Breast epithelium (tissue), 4 donors: ENCODE measurements at places on chromosomes 6 and 20.

DNA sequence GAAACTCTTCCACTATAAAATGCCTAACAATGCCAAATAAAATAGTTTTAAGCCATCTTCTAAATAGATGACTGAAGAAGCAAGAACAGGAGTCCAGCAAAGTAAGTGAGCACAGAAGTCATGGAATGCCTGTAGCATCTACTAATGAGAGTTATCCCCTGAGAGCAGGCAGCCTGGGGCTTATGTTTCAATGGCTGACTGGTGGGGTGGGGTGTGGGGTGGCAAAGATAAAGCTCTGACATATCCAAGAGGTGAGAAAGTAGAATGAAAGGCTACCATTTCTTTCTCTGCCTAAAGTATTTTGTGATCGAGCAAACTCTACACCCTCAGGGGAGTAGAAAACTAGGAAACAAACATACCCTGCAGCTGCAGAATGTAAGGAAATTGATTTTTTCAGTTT, 348.8 kb downstream of the TFAP2B start:
- no peaks in the 10 kb centered on the region for H3K27me3 ChIP-seq
- DNase-seq: no peak
- H3K4me3 ChIP-seq: no peak overlapping the region
- no peak overlapping the region for H3K27ac ChIP-seq

DNA sequence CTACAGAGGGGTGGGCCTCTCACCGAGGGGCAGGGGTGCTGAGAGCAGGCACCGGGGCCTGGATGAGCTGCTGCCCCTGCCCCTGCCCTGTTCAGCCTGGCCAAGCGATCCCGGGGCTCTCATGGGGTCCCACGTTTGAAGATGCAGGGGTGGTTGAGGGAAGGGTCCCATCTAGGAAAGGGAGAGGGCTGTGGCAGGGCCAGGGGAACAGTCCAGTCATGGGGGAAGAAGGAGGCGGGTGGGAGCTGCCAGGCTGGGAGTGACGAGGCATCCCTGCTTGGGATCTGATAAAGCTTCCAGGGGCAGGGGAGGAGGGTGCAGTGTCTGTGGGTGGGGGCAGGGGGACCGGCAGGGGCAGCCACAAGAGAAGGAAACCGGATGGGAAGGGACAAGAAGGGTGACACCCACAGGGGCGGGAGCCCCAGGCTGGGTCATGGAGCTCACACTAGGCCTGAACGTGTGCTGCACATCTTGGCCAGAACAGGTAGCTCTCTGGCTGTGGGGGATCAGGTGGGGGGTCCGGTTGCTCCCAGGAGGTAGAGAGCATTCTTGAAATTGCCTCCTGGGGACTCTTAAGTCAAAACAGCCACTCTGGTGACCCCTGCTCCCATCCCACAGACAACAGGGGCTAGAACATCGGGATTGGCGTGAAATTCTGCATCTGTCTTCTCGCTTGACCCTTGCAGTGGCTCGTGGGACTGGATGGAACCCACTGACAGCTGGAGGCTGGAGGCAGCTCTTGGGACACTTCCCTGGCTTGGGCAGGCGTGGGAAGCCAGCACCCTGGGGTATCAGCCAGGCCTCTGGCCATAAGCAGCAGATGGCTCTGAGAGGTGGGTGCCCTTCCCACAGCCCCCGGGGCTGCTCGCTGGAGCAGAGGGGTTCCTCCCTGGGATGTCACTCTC, 58.0 kb upstream of the GATA5 start:
- no peak for DNase-seq
- H3K27me3 ChIP-seq: no peaks in the 10 kb centered on the region
- H3K4me3 ChIP-seq: no peak overlapping the region
- H3K27ac ChIP-seq: no peak overlapping the region
- no peaks in the 10 kb centered on the region for H3K4me1 ChIP-seq

DNA sequence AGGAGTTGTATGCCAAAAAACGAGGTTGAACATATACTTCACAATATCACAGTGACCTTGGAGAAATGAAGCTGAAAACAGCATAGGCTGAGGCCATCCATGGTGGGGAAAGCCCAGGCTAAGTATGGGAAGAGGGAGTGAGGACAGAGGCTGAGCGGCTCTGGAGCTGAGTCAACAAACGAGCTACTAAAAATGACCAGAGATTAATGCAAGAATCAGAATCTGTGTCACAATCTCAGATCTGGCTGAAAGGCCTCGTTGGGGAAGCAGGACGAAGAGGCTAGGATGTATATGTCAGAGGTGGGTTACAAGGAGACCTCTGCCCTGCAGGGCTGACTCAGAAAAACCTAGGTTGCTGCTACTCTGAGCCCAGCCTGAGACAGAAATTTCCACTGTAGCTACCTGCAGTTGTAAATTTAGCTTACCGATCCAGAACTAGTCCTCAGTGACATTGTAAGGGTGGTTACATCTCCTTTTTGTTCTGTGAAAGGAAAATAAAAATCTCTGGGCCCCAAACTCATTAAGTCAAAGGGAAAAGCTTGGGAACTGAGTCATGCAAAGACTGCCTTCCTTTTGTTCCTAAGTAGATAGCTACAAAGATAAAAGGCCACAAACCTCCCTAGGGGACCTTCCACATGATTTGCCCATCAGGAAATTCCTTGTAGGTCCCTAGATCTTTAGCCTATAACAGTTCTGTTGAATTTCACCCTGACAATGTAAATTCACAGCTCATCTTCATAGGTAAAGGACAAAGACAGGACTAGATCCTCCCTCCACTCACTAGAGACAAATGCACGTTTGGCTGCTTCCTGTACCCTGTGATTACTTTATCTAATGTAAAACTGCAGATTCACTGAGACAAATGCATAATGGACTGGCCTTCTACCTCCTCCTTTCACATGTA, 8.5 kb upstream of the TUBB2A start:
- no peak overlapping the region for H3K27ac ChIP-seq
- no peaks in the 10 kb centered on the region for H3K27me3 ChIP-seq
- H3K4me3 ChIP-seq: no peak overlapping the region
- H3K4me1 ChIP-seq: no peaks in the 10 kb centered on the region
- no peak for DNase-seq
- H3K36me3 ChIP-seq: no peaks in the 10 kb centered on the region

- H3K4me1 ChIP-seq: peaks cover 4% of the 10 kb centered on the region
- no peaks in the 10 kb centered on the region for H3K36me3 ChIP-seq
- peak overlapping the region; percentile 72 for H3K27ac ChIP-seq
Observed at GRCh38 chr6:35088281-35089215, 52.6 kb downstream of the TCP11 start.

DNA sequence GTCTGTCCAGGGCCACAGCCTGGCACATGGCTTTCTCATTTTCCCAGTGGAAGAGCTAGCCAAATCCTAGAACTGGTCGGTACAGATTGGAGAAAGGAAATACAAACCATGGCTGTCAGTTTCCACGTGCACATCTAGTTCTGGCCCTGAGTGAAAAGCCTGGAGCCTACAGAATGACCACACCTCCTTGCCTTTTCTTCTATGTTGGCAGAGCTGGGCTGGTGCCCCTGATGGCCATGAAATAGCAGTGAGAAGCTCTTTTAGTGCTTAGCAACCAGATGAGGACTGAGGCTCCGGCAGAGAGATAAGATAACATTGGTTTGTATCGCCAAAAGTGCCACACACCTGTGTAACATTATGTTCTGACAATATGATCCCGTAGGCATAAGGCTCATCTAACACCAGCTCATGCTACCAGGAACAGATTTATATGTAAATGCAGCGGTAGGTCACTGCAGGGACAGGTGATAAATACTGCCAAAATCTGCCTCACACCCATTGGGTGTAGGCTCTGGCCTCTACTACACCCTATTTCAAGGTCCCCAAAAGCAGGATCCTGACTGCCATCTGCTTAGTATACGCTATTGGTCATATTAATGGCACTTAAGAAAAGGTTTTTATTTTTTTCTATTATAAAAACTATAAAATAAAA, 39.9 kb upstream of the TBC1D7 start:
- no peaks in the 10 kb centered on the region for H3K36me3 ChIP-seq
- H3K4me1 ChIP-seq: no peaks in the 10 kb centered on the region
- no peak for DNase-seq
- H3K4me3 ChIP-seq: no peak overlapping the region
- no peaks in the 10 kb centered on the region for H3K27me3 ChIP-seq

DNA sequence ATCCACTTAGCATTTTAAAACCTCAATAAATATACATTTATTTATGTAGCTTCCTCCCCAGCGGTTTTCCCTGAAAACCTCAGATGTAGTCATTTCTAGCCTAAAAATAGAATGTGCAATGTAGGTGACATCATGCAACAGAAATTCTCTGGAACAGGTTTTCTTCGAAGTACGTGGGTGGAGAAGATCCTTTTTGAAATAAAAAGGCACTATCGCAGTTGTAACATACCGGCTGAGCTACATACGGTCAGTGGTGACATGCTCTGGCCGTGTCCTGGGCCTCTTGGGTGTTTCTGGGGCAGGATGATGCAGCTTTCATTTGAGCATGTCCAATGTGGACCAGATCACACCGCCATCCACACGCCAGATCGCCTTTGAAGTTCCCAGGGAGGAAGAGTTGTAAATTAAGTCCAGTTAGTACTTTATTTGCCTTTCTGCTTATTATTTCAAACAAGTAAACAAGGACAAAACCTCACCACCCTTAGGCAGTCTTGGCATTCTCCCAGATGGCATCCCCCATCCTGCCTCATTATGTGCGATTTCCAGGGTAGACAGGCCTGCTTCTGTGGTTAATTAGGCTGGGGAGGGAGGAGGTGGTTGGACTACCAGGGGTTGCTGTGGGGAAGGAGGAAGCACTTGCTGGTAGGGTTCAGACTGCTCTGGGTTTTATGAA, 109.5 kb upstream of the CLDN20 start:
- H3K27ac ChIP-seq: no peak overlapping the region
- H3K4me3 ChIP-seq: peak overlapping the region; percentile 5
- no peaks in the 10 kb centered on the region for H3K36me3 ChIP-seq
- H3K4me1 ChIP-seq: no peaks in the 10 kb centered on the region
- DNase-seq: no peak

- H3K4me3 ChIP-seq: no peak overlapping the region
- H3K4me1 ChIP-seq: no peaks in the 10 kb centered on the region
- no peaks in the 10 kb centered on the region for H3K27me3 ChIP-seq
- no peaks in the 10 kb centered on the region for H3K36me3 ChIP-seq
- no peak overlapping the region for H3K27ac ChIP-seq
Observed at GRCh38 chr20:2387180-2387577, 6.5 kb downstream of the TGM6 start.

- no peak for DNase-seq
- H3K27me3 ChIP-seq: no peaks in the 10 kb centered on the region
- H3K4me3 ChIP-seq: no peak overlapping the region
- no peak overlapping the region for H3K27ac ChIP-seq
Observed at GRCh38 chr20:919491-919916, 3.4 kb upstream of the ANGPT4 start.

- no peaks in the 10 kb centered on the region for H3K36me3 ChIP-seq
- H3K4me3 ChIP-seq: no peak overlapping the region
- H3K27me3 ChIP-seq: no peaks in the 10 kb centered on the region
- H3K27ac ChIP-seq: no peak overlapping the region
Observed at GRCh38 chr6:154382740-154383139, 26.1 kb upstream of the IPCEF1 start.

DNA sequence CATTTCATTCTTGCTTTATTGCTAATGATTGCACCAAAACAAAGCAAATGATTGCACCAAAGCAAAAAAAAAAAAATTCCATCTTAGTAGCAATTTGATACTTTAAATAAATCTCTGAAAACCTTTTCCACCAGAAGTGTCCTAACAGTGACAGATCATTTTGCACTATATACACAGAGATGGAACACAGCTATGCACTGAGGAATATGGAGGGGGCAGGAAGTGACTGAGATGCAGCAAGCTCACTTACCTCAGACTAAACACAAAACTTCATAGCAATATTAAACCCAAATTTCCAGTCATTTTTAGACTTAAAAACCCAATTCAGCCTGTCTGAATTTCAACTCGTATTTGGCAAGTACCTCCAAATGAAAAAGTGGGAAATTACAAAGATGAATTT, 41.2 kb downstream of the HIVEP2 start:
- no peaks in the 10 kb centered on the region for H3K36me3 ChIP-seq
- H3K27me3 ChIP-seq: no peaks in the 10 kb centered on the region
- no peak overlapping the region for H3K27ac ChIP-seq
- H3K4me1 ChIP-seq: no peaks in the 10 kb centered on the region
- no peak for DNase-seq

DNA sequence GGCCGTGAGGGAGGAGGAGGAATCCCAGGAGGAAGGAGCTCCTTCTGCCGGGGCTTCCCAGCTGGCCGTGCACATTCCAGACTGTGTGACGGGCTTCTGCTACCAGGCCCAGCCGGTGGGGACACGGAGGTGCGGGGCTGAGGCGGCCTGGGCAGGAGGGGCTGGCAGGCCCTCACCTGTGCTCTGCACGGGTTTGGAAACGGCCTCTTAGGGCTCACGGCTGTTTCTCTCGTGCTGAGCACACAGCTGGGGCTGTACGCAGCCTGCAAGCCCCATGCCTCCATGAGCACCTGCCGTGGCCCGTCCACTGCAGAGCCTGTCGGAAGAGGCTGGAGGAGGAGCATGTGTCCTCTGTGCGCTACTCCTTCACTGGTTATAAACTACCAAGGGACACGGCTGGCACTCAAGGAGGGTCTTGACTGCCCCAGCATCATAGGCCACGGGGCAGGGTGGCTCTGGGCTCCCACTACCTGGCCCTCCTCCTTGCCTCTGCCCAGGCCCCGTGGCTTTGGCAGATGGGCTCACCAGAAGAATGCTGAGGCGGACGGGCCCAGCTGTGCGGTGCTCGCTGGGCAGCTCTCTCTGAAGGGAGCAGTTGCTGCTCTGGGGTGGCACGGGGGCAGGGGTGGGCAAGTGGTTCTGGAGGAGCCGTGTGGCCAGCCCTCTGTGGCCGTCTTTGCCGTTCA, 15.8 kb downstream of the NPEPL1 start:
- no peaks in the 10 kb centered on the region for H3K36me3 ChIP-seq
- no peaks in the 10 kb centered on the region for H3K27me3 ChIP-seq
- H3K27ac ChIP-seq: no peak overlapping the region
- no peak overlapping the region for H3K4me3 ChIP-seq
- H3K4me1 ChIP-seq: no peaks in the 10 kb centered on the region

DNA sequence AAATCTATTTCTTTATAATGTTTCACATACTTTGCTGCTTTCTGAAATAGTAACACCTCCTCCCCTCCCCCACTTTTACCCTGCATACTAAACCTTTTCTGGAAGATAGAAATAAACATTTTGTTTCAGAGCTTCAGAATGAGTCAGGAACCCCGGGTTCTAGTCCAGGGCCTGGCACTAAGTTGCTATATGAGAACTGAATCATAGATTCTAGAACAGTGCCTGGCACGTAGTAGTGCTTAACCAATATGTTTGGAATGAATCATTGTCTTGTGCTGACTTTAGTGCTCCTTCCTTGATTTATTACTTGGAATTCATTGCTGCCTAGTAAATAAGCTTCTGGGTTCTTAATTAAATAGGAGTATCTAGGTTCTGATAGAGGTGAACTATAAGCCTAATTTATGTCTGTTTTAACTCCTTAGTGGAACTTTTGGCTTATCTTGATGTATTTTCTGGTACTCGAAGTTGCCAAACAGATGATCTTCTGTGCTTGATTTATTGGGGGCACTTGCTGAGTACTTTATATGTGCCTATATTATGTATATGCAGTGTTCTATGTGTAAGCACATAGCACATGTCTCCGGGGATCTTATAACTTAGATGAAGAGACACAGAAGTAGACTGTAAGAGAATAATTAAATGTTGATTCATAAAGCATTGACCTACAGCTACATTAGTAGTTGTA, 18.6 kb downstream of the TAB2 start:
- H3K36me3 ChIP-seq: no peaks in the 10 kb centered on the region
- no peaks in the 10 kb centered on the region for H3K27me3 ChIP-seq
- H3K27ac ChIP-seq: peak overlapping the region; percentile 44
- H3K4me3 ChIP-seq: no peak overlapping the region

- DNase-seq: no peak
- H3K36me3 ChIP-seq: no peaks in the 10 kb centered on the region
- H3K4me1 ChIP-seq: no peaks in the 10 kb centered on the region
- peak overlapping the region; percentile 21 for H3K27ac ChIP-seq
- peak overlapping the region; percentile 49 for H3K4me3 ChIP-seq
- H3K27me3 ChIP-seq: no peaks in the 10 kb centered on the region
Observed at GRCh38 chr6:110399219-110400071, 15.9 kb downstream of the DDO start.
